ENCODE measurements at places on chromosomes 5 and 9.

- no peak overlapping the region for H3K4me3 ChIP-seq
- DNase-seq, result no peak
- H3K27me3 ChIP-seq, result no peaks in the 10 kb centered on the region
Observed at GRCh38 chr9:136341042-136341655, 13.8 kb downstream of the GPSM1 start.

DNA sequence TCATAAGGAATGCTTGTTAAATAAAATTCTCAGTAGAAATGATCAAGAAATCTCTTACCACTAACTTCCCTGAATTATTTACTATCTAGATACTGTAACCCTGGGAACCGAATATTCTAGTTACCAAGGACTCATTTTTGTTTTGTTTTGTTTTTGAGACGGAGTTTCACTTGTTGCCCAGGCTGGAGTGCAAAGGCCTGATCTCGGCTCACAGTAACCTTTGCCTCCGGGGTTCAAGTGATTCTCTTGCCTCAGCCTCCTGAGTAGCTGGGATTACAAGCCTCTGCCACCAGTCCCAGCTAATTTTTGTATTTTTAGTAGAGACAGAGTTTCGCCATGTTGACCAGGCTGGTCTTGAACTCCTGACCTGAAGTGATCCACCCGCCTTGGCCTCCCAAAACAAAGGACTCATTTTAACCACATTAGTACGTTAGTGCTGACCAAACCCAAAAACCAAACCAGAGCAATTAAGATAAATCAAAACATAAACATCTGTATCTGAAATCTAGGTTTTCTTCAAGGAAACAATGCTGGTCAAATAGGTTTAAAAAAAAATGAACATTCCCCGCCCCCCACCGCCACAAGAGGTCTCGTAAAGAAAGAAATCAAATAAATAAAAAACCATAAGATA is 3.7 kb downstream of the TXN start:
- DNase-seq, result no peak
- H3K36me3 ChIP-seq, result peaks cover 13% of the 10 kb centered on the region
- H3K4me3 ChIP-seq, result no peak overlapping the region

- DNase-seq, result no peak
- H3K27ac ChIP-seq, result no peak overlapping the region
- H3K4me3 ChIP-seq, result no peak overlapping the region
- peaks cover 3% of the 10 kb centered on the region for H3K4me1 ChIP-seq
- H3K36me3 ChIP-seq, result no peaks in the 10 kb centered on the region
Observed at GRCh38 chr5:135810188-135810943, 24.1 kb upstream of the SLC25A48 start.

DNA sequence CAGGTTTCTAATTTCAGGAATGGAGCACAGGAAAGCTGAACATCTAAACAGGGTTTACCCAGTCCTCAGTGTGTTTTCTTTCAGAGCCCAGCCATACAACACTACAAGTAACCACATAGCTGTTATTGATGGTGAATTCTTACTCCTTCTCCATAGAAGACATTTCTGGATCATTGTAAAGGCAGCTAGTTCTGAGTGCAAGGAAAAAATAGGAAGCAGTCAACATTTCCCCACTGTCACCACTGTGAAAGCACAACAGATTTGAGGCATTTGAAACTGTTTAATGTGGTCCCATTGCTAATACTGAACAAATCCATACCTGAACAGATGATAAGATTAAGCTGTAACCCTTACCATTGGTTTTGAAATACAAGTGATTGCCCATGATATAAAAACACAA is 145.0 kb upstream of the PCA3 start:
- H3K27ac ChIP-seq, result no peak overlapping the region
- no peak overlapping the region for H3K4me3 ChIP-seq
- H3K36me3 ChIP-seq, result no peaks in the 10 kb centered on the region
- H3K27me3 ChIP-seq, result no peaks in the 10 kb centered on the region
- H3K4me1 ChIP-seq, result peaks cover 3% of the 10 kb centered on the region

DNA sequence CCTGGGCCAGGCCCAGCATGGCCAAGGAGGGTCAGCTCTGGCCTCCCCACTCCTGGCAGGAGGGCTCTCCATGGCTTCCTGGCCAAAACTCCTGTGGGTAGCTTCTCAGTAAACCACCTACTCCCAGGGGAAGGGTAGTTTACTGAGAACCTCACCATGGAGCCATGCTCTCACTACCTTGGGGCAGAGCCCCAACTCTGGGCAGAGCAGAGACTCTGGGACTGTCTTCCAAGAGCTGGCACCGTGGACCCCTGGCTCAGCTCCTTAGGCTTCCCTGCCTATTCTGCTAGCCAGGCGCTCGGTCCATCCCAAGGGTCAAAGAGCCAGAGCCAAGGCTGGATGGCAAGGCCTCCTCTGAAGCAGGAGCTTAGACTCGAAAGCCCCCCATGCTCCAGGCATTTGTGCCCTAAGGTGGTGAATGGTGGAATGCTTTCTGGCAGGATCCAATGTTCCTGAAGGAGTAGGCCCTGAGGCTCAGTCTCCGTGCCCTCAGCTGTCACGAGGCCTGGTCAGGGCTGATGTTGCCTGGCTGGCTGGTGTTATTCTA is 19.6 kb downstream of the TCF7 start:
- no peaks in the 10 kb centered on the region for H3K4me1 ChIP-seq
- no peak for DNase-seq
- H3K36me3 ChIP-seq, result peaks cover 8% of the 10 kb centered on the region
- H3K27me3 ChIP-seq, result no peaks in the 10 kb centered on the region
- no peak overlapping the region for H3K27ac ChIP-seq
- no peak overlapping the region for H3K4me3 ChIP-seq

- no peaks in the 10 kb centered on the region for H3K36me3 ChIP-seq
- H3K27me3 ChIP-seq, result peaks cover 2% of the 10 kb centered on the region
- no peak overlapping the region for H3K4me3 ChIP-seq
Observed at GRCh38 chr9:98323831-98324135, 68.3 kb upstream of the TBC1D2 start.

DNA sequence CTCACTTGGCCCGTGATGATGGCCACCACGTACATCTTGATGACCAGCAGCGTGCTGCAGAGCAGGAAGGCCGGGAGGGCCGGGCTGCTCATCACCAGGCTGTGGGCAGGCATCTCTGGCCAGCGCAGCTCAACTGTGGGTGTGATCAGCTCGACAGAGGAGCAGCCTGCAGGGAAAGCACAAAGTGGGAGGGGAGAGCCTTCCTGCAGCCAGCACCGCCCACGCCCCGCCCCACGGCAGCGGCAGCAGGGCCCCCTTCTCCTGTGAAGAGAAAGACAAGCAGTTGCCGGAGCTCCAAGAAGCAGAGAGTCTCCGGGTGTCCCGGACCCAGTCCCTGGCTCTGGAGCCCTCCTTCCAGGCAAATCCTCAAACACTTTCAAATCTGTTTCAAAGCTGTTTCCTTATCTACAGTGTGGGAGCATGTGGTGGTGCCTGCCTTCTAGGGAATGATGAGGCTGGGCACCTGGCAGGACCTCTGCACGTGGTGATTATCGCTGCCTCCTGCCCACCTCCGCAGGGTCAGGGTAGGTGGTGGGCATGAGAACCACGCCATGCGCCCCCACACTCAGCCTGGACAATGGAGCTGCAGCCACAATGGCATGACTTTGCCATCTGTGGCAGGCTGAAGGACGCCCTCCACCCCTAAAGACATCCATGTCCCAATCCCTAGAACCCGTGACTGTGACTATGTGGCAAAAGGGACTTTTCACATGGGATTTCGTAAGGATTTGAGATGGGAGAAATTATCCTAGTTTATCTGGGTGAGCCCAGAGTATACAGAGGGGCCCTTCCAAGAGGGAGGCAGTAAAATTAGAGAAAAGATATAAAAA is at the start of gene PTGES:
TSS of gene PTGES (minus strand) at position 143 of the 830 bp plus-strand sequence. CDS start at position 113, 30 bp downstream.
- peak within 1 kb of the TSS; percentile 75 for H3K4me3 ChIP-seq
- no peaks in the 10 kb centered on the region for H3K27me3 ChIP-seq
- DNase-seq, result peak; percentile 70
- H3K27ac ChIP-seq, result peak within 1 kb of the TSS; percentile 85
- H3K36me3 ChIP-seq, result peaks cover 2% of the 10 kb centered on the region

GRCh38 chr5:34656700-34657273 is 659 bp downstream of the RAI14 start:
- H3K36me3 ChIP-seq, result peaks cover 5% of the 10 kb centered on the region
- H3K4me3 ChIP-seq, result peak overlapping the region; percentile 89
- peaks cover 42% of the 10 kb centered on the region for H3K4me1 ChIP-seq
- H3K27ac ChIP-seq, result peak overlapping the region; percentile 57
- H3K27me3 ChIP-seq, result no peaks in the 10 kb centered on the region
- DNase-seq, result no peak

Measured in mesothelial cell of epicardium (in vitro differentiated cells).